Suppressor macrophage treated with lipopolysaccharide for 4 hours (primary cell): ENCODE measurements at places on chromosomes 5 and 9.
A peak's percentile ranks its signal among the peaks of the same experiment; 100 is the strongest.

DNA sequence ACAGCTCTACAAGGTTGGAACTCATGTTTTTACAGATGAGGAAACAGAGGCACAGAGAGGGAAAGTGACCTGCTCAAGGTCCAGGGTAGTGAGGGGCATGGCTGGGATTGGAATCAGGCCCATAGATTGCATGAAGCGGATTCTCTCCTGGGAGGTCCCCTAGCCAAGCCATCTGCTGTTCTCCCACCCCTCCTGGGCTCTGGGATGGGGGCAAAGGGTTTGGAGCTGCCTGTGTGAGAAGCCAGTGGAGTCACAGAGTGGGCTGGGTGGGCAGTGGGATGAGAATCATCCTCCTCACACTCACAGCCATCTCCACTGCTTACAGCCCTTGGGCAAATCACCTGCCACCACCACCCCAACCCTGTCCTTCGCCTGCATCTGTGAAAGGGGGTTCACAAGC, 38.6 kb upstream of the PSD2 start:
- no peak for DNase-seq

DNA sequence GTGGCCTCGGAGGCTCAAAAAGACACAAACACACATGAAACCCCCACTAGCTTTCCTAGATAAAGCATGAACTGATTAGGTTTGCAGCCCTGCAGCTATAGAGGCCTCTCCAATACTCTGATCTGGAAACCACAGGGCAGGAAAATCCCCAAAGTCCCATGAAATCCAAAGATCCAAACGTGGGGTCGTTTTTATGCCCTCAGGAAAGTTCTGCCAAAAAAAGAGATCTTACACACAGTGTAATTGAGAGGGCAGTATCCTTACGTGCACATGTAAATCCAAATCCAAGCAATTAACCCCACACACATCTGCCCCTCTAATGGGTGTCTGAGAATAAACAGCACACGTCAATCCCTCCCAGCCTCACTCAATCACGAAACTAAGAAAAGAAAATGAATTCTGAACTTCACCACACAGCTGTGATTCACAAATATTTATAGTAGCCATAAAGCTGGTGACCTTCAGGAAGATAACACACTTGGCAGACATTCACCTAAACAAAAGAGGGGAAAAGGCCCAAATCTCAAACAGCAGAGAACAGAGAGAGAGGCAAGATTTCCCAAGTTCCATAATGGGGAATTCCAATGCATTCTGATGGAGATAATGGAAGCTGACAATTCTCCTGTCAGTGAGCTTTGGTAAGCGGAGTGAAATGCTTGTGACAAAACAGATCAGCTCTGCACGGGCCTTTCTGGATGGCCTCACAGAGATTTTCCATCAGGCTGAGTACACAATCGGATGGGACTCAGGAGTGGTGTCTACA, 114.2 kb downstream of the SEMA5A start:
- DNase-seq, result no peak

DNA sequence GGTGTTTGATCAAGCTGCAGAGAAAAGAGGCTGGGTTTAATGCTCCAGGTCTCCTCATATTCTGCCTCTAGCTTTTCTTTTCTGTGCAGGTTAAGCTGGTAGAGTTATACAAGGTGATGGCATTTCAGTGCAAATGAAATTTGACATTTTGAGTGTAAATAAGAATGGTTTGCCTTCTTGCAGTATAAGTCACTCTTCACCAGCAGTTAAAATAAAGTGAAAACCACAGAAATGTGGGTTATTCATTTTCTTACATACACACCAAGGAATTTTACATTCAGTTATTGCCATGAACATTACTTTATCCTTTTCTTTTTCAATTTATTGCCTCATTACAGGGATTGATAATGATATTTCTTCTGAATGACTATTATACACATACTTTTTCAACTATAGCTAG, 337.5 kb upstream of the PCSK5 start:
- DNase-seq, result no peak

GRCh38 chr5:106730506-106730905, 940.2 kb downstream of the EFNA5 start:
- no peak for DNase-seq

DNA sequence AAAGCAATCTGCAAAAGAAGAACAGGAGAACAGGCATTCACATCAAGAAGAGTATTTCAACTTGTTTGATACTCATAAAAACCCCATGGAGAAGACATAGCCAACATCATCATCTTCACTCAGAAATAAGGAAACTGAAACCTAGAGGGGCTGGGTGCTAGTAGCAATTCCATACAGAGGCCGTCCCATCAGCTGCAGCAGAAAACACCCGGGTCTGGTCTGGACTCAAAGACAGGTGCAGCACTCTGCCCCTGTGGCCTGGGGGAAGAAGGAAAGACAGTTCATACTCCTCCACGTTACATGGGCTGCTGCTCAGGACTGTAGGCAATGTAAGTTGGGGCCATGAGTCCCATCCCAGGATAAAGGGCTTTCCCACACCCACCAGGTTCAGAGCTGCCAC, 11.6 kb downstream of the GZMA start:
- DNase-seq, result no peak

DNA sequence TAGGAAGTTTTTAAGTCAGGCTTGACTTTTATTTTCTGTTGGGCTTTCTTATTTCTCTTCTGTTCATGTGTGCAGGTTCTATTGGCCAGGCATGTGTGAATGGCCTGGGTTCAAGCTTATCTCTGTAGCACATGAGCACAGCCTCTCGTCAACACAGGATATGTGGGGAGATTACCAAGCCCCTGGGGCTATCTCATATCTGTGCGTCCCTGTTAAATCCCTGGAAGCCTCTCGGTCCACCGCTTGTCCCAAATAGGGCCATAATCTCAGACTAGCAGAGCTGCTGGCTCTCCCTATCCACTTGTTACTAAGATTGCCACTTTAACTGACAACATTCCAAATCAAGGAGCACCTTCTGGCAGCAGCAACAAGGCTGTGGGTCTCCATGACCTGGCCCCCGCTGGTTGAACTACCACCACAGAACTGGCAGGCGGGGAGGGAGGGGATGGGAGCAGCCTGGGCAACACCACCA, 28.4 kb upstream of the EBF1 start:
- no peak for DNase-seq

DNA sequence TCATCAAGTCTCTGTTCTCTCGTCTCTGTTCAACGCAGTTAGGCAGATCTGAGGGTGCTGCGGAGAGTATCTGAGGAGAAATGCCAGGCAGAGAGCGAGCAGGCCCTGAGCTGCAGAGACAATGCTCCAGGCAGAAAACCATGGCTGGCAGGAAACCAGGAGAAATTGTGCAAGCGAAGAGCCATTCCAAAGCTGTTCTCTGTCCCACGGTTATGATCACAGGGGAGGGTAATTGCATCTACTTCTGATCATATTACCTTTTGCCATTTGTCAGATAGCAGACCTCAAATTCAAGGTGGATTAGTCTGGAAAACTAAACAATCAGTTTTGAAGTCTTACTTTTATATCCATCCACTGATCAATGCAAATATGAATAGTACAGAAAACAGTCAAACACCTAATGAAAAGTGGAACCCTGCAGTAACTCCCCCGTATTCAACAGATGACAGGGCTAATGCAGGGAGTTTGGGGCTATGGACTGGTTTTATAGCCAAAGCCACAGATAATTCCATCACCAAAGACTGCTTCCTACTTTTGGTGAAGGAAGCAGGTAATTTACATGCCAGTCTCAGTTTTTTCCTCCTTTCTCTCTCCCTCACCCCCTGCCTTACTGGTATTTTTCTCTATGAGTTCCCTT, 228.0 kb downstream of the DCP2 start:
- no peak for DNase-seq

- peak; percentile 32 for DNase-seq
Measured at GRCh38 chr5:34047774-34048572, 5.0 kb upstream of the C1QTNF3 start.

- DNase-seq, result no peak
Measured at GRCh38 chr5:2261004-2261703, 378.4 kb upstream of the IRX4 start.

DNA sequence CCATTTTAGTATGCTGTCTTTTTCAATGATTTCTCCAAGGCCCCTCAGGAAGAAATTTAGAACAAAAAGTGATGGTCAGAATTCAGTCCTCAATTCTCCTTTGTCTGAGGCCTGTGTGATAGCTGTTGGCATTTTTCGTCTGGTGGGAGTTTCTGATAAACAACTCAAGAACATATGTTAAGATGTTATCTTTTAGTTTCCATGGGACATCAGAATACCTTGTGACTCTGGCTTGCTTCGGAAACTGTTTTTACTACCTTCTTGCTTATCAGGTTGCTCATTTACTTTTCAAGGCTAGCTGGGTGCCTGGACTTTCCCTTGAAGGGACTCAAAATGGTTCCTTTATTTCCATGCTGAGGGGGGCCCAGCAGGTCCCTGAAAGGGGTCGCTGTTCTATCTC, 97.2 kb downstream of the INVS start:
- no peak for DNase-seq

DNA sequence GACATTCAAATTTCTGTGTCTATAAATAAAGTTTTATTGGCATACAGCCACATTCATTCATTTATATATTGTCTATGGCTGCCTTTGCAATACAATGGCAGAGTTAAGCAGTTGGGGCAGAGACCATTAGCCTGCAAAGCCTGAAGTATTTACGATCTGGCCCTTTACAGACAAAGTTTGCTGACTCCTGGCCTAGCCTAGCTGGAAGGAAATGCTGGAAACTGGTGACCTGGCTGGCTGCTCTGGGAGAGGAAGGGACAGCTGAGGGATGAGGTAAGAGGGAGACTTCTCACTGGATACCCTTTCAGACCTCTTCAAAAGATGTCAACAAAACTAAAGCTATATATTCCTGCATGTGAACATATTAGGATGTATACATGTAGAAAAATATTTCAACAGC, 66.0 kb upstream of the PPARGC1B start:
- no peak for DNase-seq

GRCh38 chr5:143143973-143144372, 259.5 kb downstream of the NR3C1 start:
- no peak for DNase-seq

DNA sequence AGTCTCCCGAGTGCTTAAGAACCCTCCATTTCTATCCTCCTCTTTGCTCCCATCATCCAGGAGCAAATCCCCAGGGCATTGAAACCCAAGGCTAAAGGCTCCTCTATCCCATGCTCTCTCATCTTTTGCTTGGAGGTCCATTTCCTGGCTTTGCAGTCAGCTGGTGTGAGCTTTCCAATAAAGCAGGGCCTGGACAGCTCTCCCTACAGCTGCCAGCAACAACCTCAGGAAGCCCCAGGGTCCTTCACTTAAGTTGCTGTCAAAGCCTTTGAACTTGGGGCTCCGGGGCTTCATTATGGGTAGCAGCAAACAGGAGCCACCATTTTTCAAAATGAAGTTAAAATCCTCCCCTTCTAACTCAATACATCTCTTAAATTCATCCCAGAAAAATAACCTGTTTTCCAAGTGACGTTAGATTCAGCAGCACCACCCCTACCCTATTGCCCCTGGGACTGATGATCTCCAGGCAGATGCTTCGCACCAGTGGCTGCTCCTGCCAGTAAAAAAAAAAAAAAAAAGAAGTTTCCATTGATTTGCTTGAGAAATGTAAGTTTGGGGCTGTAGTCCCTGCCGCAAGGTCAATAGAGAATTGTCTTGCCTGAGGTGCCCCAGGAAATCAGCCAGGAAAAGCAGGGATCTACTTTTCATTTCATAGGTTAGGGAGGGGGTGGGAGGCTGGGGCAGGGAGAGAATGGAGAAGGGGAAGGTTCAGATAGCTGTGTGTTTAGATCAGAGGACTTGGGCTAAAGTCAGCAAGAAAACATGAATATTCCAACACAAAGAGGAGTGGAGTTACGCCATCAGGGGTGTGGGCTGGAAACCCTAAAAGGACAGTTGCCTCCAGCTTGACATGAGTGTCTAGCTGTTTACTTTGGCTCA, 83.8 kb upstream of the IL6ST start:
- peak; percentile 22 for DNase-seq

- no peak for DNase-seq
Measured at GRCh38 chr9:589723-590122, 251.8 kb upstream of the DMRT1 start.

GRCh38 chr9:126500600-126501382, 112.9 kb upstream of the LMX1B start:
- peak; percentile 73 for DNase-seq

DNA sequence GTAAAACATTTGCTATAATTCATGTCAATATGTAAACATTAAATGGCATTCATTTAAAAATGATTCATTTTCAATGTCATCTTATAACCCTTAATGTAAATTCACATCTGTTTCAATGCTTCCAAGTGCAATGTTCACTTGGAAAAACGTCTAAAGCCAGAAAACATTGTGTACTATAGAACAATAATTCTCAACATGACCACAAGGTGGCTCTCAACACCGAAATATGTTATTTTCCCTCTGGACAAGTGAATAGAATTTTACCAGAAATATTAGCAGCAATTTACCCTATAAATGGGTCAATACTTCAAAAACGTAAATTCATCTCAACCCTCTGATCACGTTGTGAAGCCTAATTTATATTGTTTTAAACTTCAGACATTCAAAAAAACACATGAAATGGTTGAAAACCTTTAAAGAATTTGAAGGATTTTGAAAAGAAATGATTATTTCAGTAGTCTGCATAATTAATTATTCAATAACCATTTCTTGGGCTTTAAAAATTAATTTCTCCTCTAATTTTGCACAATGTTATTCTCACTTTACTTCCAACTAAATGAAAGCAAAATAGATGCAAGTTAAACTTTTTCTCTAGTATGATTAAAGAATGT, 11.0 kb downstream of the CDH10 start:
- DNase-seq, result peak; percentile 64

GRCh38 chr9:75889977-75890471, 449 bp upstream of the PCSK5 start:
- peak; percentile 55 for DNase-seq

- no peak for DNase-seq
Measured at GRCh38 chr5:103208460-103208859, 50.1 kb upstream of the MACIR start.

GRCh38 chr5:149341876-149342275, 3.4 kb upstream of the GRPEL2 start:
- no peak for DNase-seq

DNA sequence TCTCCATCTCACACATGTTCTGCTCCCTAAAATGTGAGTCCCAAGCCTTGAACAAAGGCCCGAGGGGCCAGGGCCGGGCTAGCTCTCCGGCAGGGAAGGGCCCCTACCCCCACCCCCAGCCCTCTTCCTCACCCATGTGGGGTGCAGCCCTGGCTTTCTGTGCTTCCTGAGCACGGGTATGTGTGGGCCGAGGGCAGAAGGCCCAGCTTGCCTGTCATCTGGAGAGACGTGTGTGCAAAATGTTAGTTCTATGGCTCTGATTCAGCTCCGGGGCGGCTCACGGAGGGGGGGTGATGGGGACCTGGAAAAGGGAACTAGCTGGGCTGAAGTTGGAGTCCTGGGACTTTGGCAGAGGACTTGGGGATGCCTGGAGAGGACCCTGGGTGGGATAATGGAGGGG, 90.3 kb upstream of the ARAP3 start:
- no peak for DNase-seq

DNA sequence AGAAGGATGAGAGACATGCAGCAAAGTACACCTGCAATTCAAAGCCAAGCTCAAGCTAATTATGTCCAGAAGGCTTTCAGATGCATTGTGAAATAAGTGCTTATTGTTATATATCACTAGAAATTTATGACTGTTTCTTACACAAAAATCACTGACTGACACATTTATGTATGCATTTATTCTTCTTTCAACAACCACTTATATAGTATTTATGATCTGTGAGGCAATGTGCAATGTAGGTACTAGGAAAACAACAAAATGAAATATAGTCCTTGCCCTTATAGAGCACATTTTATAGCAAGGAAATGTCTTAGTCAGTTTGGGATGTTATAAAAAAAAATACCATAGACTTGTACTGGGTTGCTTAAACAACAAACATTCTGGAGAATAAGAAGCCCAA, 167.6 kb downstream of the YIPF5 start:
- no peak for DNase-seq

GRCh38 chr5:89722538-89722937, 687.0 kb downstream of the CETN3 start:
- DNase-seq, result no peak
